Esophagus muscularis mucosa (tissue), 4 donors: ENCODE measurements at places on chromosomes 5 and 9.
A peak's percentile ranks its signal among the peaks of the same experiment; 100 is the strongest.

DNA sequence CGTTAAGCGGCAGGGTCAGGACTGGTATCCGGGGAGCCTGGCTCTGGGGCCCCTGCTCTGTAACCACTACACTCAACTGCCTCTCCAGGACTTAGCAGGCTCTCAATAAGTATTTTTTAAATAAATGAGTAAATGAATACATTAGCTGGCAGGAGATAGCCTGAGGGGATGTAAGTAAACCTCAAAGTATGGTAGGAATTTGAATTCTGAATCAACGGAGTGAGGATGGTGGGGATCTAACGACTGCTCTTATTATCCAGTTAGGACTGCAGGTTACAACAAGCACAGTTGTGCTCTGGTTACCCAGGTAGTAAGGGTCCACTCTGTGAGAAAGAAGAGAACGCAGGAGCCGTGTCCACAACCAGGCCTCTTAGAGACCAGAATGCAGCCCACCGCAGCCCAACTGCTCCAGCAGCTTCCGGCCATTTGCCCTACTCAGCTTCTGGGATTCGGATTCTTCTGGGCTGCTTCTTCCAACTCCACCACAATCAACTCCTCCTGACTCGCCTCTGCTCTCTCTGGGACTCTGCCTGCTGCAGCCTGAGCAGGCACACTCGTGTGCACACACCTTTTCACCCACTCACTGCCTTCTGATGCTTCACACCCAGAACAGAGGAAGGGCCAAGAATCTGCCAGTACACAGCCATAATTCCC, 52.6 kb downstream of the MED27 start:
- no peak for DNase-seq

GRCh38 chr5:107869438-107870115, 198.8 kb upstream of the EFNA5 start:
- DNase-seq: no peak

DNA sequence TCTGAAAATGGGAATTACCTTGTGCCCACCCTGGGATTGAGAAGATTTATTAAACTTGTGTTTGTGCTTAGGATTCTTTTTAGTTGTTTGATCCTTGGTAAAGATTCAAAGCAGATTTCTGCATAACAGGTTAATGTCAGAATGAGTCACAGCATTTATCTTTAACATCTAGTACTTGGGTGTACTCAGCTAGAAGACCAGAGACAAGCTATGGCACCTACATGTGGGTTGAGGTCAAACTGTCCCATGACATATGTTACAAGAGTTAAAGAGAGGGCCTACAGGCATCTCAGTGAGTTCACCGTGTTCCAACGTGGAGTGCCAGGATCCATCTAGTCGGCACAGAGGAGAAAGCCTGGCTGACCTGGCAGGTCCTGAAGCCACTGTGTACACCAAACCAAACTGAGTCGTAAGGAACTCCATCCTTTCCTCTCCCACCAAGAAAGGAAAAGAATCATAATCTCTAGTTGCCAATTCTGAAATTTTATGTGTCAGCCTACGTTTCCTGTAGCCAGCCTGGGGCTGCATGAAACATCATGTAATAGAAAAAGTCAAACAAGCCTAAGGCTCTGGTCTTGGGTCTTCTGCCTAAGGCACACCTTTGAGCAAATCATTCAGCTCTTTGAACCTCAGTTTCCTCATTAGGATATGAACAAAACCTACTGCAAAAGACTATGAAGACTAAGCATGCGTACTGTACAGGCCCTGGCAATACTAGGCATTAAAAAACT, 73.7 kb downstream of the RCL1 start:
- no peak for DNase-seq

DNA sequence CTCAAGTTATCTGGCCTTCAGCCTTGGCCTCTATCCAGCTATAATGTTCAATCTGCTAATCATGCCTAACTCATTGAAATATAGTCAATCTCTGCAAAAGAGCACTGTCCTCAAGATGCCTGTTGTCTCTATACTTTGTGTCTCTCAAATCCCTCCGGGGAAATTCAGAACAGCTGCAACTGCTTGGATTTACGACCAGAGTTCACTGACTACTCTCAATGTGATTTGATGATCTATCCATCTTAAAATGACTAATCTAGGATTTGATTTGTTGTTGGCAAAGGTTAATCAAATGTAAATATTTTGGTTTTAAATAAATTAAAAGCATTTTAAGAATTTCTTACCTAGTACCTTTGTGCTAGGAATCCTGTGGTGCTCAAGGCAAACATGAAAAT, 40.9 kb downstream of the SVEP1 start:
- no peak for DNase-seq

GRCh38 chr5:38534156-38534453, 22.3 kb downstream of the LIFR start:
- DNase-seq: no peak

GRCh38 chr9:125374443-125375309, 113.0 kb downstream of the GAPVD1 start:
- DNase-seq: no peak

DNA sequence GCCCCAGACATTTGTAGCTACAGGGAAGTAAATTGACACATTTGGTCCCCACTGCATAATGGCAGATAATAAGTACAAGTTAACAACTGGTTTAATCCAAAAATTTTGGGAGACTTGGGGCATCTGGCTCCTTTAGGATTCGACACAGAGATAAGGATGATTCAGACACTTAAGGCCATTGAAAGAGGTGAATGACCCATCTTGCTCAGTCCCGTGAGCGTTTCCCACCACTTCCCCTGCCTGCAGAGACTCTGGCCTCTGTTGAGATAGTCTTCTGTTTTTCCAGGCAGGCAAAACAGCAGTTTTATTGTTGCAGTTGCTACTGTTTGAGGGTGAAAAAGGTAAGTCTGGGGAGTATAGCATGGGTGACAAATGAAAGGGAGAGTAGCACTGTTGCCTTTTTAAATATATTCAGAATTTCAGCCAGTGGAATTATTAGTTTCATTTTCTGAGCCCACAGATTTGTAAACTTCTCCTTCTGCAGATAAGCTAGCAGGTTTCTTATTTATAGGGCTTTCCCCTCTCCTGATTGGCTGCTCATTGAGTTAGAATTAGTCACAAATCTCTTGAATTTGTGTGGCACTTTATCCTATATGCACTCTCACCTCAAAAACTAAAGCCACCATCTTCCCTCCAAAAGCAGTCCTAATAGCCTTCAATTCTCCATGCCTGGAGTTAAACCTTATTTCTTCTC, 19.3 kb downstream of the ACO1 start:
- DNase-seq: no peak

DNA sequence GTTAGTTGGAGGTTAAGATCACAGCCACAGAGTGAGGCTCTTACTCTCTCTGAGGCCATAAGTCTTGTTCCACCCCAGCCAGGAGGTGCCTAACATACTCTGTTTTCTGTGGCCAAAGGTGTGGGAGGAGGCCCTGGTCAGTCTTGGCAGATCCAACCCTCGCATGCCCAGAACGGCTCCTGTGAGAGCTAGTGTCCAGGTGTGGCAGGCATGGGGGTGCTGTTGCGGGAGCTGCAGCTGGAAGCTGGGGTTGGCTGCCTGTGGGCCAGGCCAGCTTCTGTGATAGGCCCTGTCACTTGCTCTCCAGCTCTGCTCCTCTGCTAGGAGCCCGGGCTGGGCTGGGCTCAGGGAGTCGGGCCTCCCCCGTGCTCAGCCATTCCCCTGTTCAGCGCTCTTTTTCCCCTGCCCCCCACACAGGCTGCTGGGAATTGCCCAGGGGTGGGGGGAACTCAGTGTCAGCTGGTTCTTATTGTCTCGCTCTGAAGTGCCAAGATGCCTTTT, 31.6 kb downstream of the IER5L start:
- DNase-seq: no peak

GRCh38 chr5:34002629-34003328, 5.1 kb downstream of the AMACR start:
- no peak for DNase-seq

DNA sequence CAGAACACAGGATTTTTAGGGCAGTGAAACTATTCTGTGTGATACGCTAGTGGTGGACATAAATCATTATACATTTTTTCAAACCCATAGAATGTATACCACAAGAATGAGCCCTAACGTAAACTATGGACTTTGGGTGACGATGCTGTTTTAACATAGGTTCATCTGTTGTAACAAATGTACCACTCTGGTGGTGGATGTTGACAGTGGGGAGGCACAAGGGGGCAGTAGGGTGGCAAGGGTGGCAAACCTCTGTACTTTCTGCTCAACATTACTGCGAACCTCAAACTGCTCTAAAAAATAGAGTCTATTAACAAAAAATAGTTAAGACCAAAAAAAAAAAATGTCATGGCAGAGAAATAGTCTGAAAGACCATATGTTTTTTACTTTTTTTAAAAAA, 9.1 kb upstream of the MVB12B start:
- no peak for DNase-seq

DNA sequence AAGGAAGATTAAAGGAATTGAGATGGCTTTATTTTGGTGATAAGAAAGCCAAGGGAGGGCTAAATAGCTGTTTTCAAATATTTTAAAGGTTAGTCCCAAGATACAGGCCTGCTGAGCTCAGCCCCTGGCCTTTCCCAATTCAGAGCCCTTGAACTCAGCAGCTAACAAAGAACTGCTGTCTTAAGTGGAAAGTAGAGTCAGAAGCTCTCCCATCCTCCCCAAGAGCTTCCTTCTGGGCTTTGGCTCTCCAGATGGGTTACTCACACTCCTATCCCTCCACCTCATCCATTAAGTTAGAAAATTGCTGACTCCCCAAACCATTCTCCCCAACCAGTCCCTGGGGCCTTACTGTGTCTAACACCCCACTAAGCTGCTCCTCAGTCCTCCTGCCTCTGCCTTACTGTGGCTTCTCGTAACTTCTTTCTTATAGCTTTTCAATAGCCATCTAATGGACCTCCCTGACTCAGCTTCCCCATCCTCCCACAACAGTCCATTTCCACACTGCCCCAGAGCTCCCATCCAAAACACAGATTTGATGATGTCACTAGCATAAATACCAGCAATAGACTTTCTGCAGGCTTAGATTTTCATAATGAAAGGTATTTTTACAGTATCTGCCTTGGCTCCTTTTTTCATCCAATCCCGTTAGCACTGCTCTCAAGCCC, 239.1 kb downstream of the ENC1 start:
- DNase-seq: peak; percentile 55

DNA sequence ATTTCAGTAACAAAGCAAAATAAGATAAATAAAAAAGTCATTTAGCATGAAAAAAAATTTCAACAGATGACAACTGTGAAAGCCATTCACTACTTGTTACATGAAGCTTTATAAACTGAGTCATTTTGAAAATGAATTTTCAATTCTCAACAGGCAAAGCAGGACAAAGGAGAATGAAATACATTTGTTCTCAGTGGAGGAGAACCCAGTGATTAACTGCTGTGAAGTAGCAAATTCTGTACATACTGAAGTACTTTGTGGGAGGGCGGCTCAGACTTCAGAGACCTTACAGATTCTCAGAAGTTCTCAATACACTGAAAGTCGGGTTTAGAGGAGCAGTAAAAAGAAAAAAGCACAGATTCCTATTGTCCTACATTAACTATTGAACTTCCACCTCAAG, 21.7 kb downstream of the SKIC3 start:
- DNase-seq: no peak

GRCh38 chr9:120914396-120914795, 12.2 kb downstream of the TRAF1 start:
- DNase-seq: no peak

DNA sequence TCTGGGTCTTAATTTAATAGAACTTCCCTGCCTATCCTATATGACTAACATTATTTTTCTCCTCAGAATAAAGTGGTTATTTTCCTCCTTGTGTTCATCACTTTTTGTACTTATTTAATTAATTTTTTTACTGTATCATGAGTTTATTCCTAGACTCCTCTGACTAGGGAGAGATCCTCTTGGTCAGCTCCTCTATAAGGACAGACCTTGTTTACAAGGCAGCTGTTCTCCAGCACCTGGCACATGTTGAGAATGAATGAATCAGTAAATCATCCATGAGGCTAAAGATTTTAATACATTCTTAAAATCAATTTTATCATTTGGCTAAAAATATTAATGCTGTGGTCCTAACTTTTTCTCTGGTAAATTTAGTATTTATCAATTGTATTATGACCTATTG, 139.8 kb downstream of the NUDT12 start:
- no peak for DNase-seq

GRCh38 chr5:13692172-13692571, 252.3 kb downstream of the DNAH5 start:
- no peak for DNase-seq

DNA sequence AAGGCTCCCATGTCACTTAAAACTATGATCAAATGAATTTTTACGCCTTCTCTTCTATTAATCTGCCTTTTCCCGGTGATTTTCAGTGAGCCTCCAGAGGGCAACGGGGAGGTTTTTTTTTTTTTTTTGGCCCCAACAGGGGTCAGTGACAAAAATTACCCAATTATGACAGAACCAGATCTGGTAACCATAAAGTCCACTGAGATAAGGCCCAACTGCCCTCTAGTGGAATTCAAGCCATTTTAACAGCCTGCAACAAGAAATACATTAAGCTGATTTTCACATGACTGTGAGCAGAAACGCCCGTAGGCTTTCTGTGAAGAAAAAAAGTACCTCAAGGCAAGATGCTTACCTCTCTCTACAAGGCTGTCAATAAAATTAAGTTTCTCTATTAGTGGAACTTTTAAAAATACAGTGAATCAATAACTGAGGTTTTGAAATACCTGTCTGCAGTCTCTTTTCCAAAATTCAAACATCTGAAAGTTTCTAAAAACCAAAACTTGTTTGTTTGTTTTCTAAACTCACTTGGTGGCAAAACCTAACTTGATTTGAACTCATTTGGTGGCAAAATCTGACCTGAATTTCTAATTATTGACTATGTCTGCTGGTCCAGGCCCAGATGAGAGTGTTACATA, 49.7 kb upstream of the FST start:
- no peak for DNase-seq

DNA sequence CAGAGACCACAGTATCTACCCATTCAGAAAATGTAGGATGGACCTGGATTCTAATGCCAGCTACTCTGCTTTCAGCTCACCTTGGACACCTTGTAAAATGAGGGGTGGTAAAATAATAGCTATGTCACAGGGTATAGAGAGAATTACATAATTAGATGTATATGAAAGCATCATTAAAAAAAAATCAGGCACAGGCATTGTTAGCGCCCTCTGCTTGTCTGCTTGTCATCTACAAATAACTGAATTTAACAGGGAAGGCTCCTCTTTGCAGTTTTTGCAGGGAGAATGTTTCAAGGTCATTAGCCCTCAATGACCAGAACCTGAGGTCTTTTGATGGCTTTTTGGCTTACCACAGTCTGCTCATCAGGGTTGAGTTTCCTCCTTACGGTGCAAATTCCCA, 58.0 kb downstream of the GPR21 start:
- DNase-seq: peak; percentile 39

- no peak for DNase-seq
Observed at GRCh38 chr5:127299678-127300077, 9.1 kb downstream of the MEGF10 start.

DNA sequence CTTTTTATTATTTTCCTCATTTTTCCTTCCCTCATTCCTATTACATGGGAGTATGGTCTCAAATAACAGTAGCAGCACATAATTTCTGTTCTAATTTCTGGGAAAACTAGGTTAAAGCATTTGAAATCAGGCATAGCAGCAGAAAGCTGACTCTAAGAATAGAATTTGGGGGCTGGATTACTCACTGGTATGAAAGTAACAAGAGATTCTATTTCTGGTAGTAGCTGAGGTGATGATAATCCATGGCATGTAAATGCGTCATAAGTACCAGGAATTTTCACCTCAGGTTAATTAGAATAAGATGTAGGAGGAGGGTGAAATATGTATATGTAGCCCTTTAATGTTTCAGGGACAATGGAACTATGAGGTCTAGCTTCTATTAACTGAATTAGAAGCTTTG, 662.0 kb downstream of the PTPRD start:
- no peak for DNase-seq

- DNase-seq: no peak
Observed at GRCh38 chr5:160831801-160832200, 20.2 kb downstream of the ATP10B start.

- DNase-seq: no peak
Observed at GRCh38 chr9:29806937-29807618, 2233.8 kb upstream of the C9orf72 start.
